Activated effector memory CD4-positive, alpha-beta T cell treated with Interleukin-2 at 50 U/mL for 16 hours (primary cell): ENCODE measurements at places on chromosomes 3 and 15.
A peak's percentile ranks its signal among the peaks of the same experiment; 100 is the strongest.

- DNase-seq: no peak
These were observed 20.5 kb downstream of the LPP start for GRCh38 chr3:188174317-188175044.

DNA sequence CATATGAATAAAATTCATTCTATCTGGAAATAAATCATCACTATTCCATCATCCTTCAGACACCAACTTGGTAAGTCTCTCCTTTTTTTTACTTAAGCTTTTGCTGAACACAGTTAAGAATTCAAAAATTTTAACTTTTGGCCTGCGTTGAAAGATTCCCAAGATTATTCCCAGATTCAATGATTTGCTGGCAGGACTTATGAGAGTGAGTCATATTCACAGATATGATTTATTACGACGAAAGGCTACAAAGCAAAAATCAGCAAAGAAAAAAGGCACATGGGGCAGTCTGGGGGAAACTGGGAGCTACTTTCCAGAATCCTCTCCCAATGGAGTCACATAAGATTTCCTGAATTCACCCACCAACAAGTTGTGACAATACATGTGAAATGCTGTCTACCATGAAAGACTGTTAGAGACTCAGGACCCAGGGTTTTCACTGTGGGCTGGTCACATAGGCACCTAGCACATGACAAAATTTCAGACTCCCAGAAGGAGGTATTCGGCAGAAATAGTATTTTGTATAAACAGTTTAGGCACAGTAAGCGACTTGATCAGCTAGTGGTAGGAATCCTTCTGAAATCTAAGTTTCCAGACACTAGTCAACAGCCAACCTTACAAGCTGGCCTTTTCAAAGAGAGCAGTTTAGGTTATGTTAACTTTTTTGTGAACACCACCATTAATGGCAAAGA, 82.1 kb downstream of the DLG1 start:
- DNase-seq: no peak

DNA sequence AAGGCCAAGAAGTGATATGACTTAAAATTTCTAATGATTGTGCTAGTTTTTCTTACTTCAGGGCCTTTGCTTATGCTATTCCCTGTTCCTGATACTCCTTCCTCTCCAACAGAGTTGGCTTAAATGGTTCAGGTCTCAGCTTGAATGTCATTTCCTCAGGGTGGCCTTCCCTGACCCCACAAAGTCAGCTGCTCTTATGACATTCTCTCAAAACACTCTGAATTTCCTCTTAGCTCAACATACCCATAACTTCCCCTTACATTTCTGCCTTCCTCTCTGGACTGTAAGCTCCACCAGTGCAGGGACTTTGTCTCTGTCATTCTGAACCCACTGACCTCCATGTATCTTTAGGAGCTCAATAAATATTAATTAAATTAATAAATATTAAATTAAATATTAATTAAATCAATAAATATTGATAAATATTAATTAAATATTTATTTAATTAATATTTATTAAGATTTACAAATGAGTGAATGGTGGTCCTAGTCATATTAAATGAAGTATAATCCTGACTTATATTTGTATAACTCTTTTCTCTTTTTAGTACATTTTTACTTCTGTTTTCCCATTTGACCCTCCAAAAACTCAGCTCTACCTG, 17.9 kb upstream of the TMCC1 start:
- no peak for DNase-seq

DNA sequence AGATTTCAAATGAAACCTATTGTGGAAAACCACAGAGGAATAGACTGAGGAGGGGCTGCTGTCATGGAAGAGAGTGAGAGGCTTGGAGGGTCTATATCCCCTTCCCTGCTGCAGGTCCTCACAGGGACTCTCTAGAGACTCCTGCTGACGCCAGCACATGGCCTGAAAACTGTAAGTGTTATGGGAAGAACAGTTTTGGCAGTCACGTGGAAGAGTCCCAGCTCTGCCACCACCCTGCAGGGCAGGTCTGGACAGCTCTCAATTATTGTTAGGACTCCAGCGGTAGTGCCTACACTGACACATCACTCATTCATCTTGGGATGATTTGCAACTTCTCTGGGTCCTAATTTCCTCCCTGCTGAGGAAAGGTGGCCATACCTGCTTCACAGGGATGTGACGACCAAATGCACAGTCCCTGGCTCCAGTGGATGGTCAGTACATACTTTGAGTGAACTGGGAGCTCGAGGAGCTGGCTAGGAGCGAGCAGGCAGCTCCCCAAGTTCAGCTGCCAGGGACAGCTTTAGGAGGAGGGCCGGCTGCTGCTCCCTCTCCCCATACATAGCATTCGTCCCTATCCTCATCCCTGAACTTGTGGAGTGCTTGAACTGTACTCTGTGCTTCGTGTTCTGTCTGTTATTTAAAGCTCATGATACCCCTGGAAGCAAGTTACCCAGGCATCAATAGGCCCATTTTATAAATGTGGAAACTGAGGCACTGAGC, 49.2 kb downstream of the CTXND1 start:
- no peak for DNase-seq

GRCh38 chr15:25504307-25504706, 65.5 kb upstream of the UBE3A start:
- no peak for DNase-seq

- no peak for DNase-seq
These were observed 11.5 kb downstream of the FEZF2 start for GRCh38 chr3:62361824-62362223.

- peak; percentile 13 for DNase-seq
These were observed 928 bp downstream of the CEP97 start for GRCh38 chr3:101725194-101725889.

DNA sequence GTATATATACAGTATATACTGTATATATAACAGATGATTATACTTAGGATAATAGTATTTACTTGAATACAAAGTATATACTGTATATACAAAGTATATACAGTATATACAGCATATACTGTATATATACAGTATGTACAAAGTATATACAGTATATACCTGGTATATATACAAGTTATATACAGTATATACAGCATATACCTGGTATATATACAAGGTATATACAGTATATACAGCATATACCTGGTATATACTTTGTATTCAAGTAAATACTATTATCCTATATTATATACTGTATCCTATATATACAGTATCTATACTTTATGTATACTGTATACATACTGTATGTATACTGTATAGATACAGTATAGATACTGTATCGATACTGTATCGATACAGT, 14.6 kb upstream of the CPOX start:
- DNase-seq: no peak

GRCh38 chr3:61997101-61997500, 376.2 kb downstream of the FEZF2 start:
- DNase-seq: no peak

DNA sequence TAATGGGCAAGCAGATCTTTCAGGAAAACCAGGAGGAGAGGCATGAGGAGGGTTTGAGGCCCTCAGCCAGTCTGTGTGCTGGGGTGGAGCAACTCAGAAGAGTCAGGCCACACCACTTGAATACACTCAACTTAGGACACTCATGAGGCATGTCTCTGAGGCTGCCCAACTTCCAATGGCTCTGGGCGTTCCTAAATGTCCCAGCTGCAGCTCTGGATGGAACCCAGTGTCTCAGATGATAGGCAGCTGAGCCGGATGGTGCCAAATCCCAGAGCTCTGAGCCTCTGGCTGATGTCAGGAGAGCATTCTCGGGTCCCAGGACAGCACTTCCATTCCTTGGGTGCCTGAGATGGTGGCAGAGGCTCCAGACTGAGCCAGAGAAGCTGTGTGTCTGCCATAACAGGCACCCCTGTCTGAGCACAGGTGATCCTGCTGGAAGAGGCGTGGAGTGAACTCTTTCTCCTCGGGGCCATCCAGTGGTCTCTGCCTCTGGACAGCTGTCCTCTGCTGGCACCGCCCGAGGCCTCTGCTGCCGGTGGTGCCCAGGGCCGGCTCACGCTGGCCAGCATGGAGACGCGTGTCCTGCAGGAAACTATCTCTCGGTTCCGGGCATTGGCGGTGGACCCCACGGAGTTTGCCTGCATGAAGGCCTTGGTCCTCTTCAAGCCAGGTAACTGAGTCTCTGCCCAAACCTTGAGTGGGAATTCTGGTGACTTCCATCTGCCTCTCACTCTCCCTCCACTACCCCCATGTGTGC, 2.8 kb downstream of the NR2E3 start:
- no peak for DNase-seq

DNA sequence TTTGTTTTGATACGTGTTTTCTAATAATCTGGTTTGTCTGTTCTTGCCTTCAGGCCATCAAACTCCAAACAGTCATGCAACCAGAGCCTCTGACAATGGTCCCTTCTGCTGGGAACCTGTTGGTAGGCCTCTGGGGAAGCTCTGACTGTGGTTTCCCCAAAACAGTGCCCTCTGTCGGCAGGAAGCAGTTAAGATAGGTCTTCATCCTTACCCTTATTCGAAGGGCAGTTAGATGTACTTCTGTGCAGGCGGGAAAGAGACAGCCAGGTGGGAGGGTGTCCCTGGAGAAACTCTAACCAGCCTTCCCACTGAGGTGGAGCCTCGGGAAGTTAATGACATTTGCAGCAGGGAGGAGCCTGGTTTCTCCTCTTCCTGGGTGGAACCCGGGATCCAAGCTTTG, 81.6 kb upstream of the CHMP2B start:
- DNase-seq: no peak

DNA sequence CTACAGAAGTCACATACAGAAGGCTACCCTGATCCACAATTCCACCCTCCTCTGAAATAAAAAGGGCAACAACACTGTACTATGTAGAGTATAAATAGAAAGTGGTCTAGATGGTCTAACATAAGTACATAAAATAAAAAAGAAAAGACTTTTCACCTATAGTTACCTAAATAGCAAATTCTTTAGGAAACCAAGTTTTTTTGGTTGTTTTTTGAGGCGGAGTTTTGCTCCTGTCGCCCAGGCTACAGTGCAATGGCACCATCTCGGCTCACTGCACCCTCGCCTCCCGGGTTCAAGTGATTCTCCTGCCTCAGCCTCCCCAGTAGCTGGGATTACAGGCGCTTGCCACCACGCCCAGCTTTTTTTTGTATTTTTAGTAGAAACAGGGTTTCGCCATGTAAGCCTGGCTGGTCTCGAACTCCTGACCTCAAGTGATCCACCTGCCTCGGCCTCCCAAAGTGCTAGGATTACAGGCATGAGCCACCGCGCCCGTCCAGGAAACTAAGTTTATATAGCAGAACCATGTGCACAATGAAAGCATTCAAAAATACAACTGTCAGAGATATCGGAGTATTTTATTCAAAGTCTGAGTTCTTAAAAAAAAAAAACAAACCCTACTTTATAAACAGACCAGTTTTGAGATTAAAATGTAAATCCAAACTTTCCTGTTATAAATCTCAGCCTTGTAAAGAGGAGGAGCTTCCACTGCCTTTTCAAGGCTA, 1.7 kb downstream of the SIN3A start:
- DNase-seq: no peak

- no peak for DNase-seq
These were observed 584.2 kb upstream of the DPPA4 start for GRCh38 chr3:109921509-109921908.

GRCh38 chr3:187120326-187120725, 19.0 kb downstream of the RPL39L start:
- no peak for DNase-seq

DNA sequence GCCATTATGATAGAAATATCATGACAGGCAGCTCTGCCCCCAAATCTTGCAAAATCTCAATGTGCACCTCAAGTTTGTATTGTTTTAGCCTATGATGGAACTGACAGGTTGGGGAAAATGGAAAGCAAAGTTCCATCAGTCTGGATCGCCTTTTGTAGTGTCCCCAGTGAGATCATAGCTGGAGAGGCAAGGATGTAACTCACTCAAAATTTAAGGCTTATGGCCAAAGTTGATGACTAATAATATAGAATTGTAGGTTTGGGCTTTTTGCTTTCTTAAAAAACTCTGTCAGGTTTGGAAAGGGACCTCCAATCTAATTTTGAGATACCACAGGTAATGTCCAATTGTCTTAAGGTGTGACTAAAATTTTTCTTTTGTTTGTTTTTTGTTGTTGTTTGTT, 1.4 kb upstream of the ACP3 start:
- no peak for DNase-seq

DNA sequence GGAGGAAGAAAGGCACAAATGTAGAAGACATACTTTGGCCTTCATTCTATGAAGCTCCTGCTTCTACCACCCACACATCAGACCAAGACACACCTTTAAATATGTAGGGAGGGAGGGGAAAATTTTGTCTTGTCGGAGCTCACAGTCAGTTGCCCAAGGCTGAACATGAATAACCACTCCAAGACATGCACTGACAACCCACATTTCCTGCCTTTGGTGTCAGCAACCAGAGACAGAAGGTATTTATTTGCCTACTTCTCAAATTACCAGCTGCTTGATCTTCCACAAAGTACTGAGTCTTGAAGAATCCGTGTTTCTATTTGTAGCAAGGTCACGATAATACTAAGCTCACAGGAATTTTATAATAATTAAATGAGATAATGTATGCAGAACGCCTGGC, 169.7 kb downstream of the KCNMB2 start:
- DNase-seq: no peak

DNA sequence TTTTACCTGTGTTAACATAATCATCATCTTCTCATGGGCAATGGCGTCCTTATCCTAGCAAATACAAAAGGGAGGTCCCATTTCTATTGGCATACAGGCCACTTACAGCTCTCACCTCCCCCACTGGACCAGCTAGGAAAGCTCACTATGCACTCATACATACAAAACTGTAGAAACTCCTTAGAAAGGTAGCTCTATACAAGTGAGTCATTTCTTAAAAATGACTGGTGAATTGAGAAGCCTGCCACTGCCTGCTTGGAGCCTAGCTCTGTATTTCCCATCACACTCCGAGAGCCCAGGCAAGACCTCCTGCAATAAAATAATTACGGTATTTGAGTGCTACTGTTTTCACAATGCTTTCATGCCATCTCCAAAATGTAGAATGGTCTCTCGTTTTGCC, 321.8 kb downstream of the ULK4 start:
- no peak for DNase-seq
